ENCODE measurements at places on chromosomes 1 and 21. TPM values are rescaled to one million over a fixed set of nuclear protein-coding genes. Genes with fewer than 3 reads are reported as not detected.

CA14 gene
- 0.71 TPM for polyA plus RNA-seq

TCEA3 gene
- polyA plus RNA-seq = 0.69 TPM

OR6N1 gene
- not detected for polyA plus RNA-seq

MX2 gene
- polyA plus RNA-seq = 36.6 TPM

NIBAN1 gene
- 8.7 TPM for polyA plus RNA-seq

PODN gene
- polyA plus RNA-seq = not detected

VANGL1 gene
- 1.5 TPM for polyA plus RNA-seq

RNF207 gene
- 0.23 TPM for polyA plus RNA-seq

DMRTA2 gene
- polyA plus RNA-seq = not detected

BRWD1 gene
- polyA plus RNA-seq = 38.9 TPM

NTMT2 gene
- polyA plus RNA-seq = not detected

MNDA gene
- polyA plus RNA-seq = 25.4 TPM

ELAPOR1 gene
- 1.0 TPM for polyA plus RNA-seq

CBR3 gene
- polyA plus RNA-seq = 23.7 TPM

SMPDL3B gene
- not detected for polyA plus RNA-seq

LCE2A gene
- not detected for polyA plus RNA-seq

MAN1C1 gene
- 0.49 TPM for polyA plus RNA-seq

ARHGAP29 gene
- polyA plus RNA-seq = not detected

CEP104 gene
- 18.3 TPM for polyA plus RNA-seq

KCNJ6 gene
- polyA plus RNA-seq = not detected

PLA2G2D gene
- 10.1 TPM for polyA plus RNA-seq

CNKSR1 gene
- 2.2 TPM for polyA plus RNA-seq

CFHR2 gene
- not detected for polyA plus RNA-seq

TNFAIP8L2 gene
- 16.1 TPM for polyA plus RNA-seq

AGMAT gene
- polyA plus RNA-seq = 11.8 TPM

UBE2U gene
- not detected for polyA plus RNA-seq

HES3 gene
- not detected for polyA plus RNA-seq

GPR137B gene
- 1.9 TPM for polyA plus RNA-seq

NBPF9 gene
- 7.7 TPM for polyA plus RNA-seq

PLEKHA6 gene
- polyA plus RNA-seq = 0.11 TPM

EDARADD gene
- polyA plus RNA-seq = not detected

MCOLN3 gene
- polyA plus RNA-seq = 0.19 TPM

AADACL3 gene
- not detected for polyA plus RNA-seq

CFHR5 gene
- polyA plus RNA-seq = not detected

FCRL4 gene
- polyA plus RNA-seq = 0.06 TPM

RORC gene
- polyA plus RNA-seq = 0.26 TPM

SMIM1 gene
- polyA plus RNA-seq = not detected

RIPPLY3 gene
- polyA plus RNA-seq = not detected

TRIM58 gene
- 0.95 TPM for polyA plus RNA-seq

Measured in IgD-negative memory B cell (primary cell).